ENCODE measurements at places on chromosomes 4 and X. TPM values are rescaled to one million over a fixed set of nuclear protein-coding genes. Genes with fewer than 3 reads are reported as not detected.
A peak's percentile ranks its signal among the peaks of the same experiment; 100 is the strongest.

- H3K4me3 ChIP-seq: no peak overlapping the region
- no peak overlapping the region for H3K27ac ChIP-seq
- no peaks in the 10 kb centered on the region for H3K27me3 ChIP-seq
- no peaks in the 10 kb centered on the region for H3K4me1 ChIP-seq
- no peaks in the 10 kb centered on the region for H3K36me3 ChIP-seq
- DNase-seq: no peak
These were observed 178.7 kb upstream of the LDB2 start for GRCh38 chr4:17077105-17077504.

- no peaks in the 10 kb centered on the region for H3K36me3 ChIP-seq
- no peak for DNase-seq
- H3K27me3 ChIP-seq: no peaks in the 10 kb centered on the region
- H3K27ac ChIP-seq: no peak overlapping the region
These were observed 133.8 kb downstream of the AFF1 start for GRCh38 chr4:87068583-87069021.

DNA sequence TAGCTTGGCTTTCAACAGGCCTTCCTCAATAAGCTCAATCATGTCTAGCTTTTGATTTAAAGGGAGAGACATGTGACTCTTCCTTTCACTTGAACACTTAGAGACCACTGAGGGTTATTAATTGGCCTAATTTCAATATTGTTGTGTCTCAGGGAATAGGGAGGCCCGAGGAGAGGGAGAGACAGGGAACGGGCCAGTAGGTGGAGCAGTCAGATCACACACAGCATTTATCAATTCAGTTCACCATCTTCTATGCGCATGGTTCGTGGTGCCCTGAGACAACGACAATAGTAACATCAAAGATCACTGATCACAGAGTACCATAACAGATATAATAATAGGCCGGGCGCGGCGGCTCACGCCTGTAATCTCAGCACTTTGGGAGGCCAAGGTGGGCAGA is 17.8 kb downstream of the ZNF81 start:
- no peak for DNase-seq
- no peaks in the 10 kb centered on the region for H3K27me3 ChIP-seq
- no peak overlapping the region for H3K27ac ChIP-seq
- no peaks in the 10 kb centered on the region for H3K36me3 ChIP-seq

GRCh38 chr4:122542411-122543236 is 78.2 kb downstream of the IL21 start:
- no peaks in the 10 kb centered on the region for H3K36me3 ChIP-seq
- H3K4me3 ChIP-seq: no peak overlapping the region

GRCh38 chr4:138236037-138236436 is 6.1 kb downstream of the SLC7A11 start:
- no peak for DNase-seq
- peaks cover 34% of the 10 kb centered on the region for H3K4me1 ChIP-seq
- peaks cover 41% of the 10 kb centered on the region for H3K36me3 ChIP-seq
- H3K27me3 ChIP-seq: no peaks in the 10 kb centered on the region
- H3K27ac ChIP-seq: no peak overlapping the region
- H3K4me3 ChIP-seq: no peak overlapping the region

DNA sequence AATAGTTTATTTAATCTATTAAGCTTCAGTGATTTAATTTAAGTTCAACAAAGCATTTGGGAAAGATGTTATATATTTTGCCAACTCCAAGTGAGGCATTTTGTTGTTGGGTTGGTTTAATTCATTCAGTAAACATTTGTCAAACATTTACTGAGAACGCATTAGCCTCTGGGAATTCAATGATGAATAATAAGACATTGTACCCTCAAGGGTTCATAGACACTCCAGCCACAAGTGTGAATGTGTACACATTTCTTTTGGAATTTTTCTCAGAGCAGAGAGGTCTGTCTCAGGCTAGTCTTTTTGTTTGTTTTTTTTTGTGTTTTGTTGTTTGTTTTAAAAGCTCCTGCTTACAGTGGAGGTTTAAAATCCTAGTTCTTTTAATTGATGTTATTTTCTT is 203.9 kb downstream of the SOWAHB start:
- DNase-seq: no peak
- H3K27ac ChIP-seq: no peak overlapping the region
- no peaks in the 10 kb centered on the region for H3K4me1 ChIP-seq
- no peaks in the 10 kb centered on the region for H3K27me3 ChIP-seq
- no peak overlapping the region for H3K4me3 ChIP-seq

GRCh38 chrX:11629593-11630211 is 36.0 kb downstream of the ARHGAP6 start:
- no peak overlapping the region for H3K4me3 ChIP-seq
- H3K27me3 ChIP-seq: no peaks in the 10 kb centered on the region
- H3K4me1 ChIP-seq: no peaks in the 10 kb centered on the region
- no peak for DNase-seq
- H3K27ac ChIP-seq: no peak overlapping the region
- H3K36me3 ChIP-seq: no peaks in the 10 kb centered on the region

DNA sequence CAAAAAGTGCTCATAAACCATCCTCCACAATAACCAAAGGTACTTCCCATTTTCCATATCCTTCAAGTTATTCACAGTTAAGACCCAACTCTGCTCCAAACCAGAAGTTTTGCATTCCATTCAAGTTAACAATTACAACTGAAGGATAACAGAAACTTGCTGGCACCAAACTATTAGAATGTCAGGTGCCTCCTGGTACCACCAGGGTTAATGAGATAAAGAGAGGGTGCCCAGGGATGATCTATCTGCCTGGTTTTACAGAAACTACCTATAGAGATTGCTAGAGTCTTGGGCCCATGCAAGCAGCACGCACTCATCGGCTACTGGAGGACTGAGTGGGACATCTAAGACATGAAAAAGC is 114.6 kb downstream of the RBM47 start:
- no peaks in the 10 kb centered on the region for H3K27me3 ChIP-seq
- no peaks in the 10 kb centered on the region for H3K36me3 ChIP-seq
- H3K4me3 ChIP-seq: no peak overlapping the region
- H3K27ac ChIP-seq: no peak overlapping the region

DNA sequence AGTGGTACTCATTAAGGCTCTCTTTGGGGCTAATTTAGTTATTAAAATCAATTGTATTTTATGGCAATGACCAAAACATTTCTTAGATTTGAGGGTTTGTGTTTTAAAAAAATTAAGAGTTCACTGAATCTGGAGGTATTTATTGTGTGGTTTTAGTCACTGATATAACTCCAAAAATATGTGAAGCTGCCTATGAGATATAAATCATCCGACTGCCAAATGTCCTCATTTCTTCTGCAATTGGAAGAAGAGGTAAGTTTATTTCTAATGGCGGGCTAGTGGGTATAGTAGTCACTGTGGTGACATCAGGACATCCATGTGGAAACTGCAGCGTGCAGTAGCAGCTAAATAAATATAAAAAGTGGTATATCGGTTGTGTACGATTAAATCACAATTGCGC is 205.5 kb downstream of the MID1 start:
- no peaks in the 10 kb centered on the region for H3K4me1 ChIP-seq
- H3K36me3 ChIP-seq: no peaks in the 10 kb centered on the region
- no peak overlapping the region for H3K4me3 ChIP-seq
- DNase-seq: no peak

Gene BMP2K
- 3.5 TPM for total RNA-seq

GRCh38 chr4:156972379-156973015 is 898 bp upstream of the PDGFC start:
- no peak for DNase-seq
- H3K4me1 ChIP-seq: no peaks in the 10 kb centered on the region
- no peaks in the 10 kb centered on the region for H3K27me3 ChIP-seq
- H3K27ac ChIP-seq: no peak overlapping the region

GRCh38 chr4:25792200-25792791 is 70.5 kb downstream of the SEL1L3 start:
- H3K27me3 ChIP-seq: no peaks in the 10 kb centered on the region
- H3K4me3 ChIP-seq: no peak overlapping the region
- DNase-seq: peak; percentile 81
- H3K4me1 ChIP-seq: peaks cover 53% of the 10 kb centered on the region
- H3K27ac ChIP-seq: peak overlapping the region; percentile 5

- no peak overlapping the region for H3K4me3 ChIP-seq
- H3K36me3 ChIP-seq: peaks cover 3% of the 10 kb centered on the region
- H3K27ac ChIP-seq: no peak overlapping the region
These were observed 6.9 kb downstream of the GAK start for GRCh38 chr4:925171-925570.

- H3K4me3 ChIP-seq: no peak overlapping the region
- no peaks in the 10 kb centered on the region for H3K4me1 ChIP-seq
- DNase-seq: no peak
- H3K36me3 ChIP-seq: no peaks in the 10 kb centered on the region
- H3K27ac ChIP-seq: no peak overlapping the region
These were observed 79.4 kb downstream of the JADE3 start for GRCh38 chrX:46991664-46992063.

DNA sequence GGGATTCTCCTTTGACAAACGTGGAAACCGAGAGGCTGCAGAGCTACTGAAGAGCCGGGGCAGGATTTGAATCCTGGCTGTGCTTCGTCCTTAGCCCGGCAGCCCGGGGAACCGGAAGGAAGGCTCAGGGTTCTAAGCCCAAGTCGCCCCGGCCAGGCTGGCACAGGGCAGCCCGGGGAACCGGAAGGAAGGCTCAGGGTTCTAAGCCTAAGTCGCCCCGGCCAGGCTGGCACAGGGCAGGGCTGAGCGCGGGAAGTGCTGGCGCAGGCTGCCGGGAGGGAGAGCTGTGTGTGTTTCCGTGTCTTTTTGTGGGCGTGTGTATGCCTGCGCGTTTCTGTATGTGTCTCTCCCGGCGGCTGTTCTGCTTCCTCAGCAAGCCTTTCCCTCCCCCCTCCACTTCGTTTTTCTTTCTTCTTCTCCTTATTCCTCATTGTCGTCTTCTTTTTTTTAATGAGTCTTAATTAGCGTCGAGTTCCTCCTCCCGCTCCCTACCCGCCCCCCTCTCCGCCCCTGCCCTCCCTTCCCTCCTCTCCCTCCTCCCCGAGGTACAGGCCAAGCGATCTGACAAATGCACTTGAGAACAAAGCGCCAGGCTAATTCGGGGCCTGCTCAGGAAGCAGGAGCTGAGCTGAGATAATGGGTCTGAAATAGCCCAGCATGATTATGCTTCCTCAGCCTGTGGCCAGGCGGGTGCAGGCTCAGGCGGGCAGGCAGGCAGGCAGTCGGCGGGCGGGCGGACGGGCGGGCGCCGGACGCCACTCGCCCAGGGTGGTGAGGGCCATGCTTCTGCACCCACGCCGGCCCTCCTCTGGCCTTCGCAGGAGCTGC is 65.9 kb downstream of the EFNB1 start:
- DNase-seq: no peak
- no peak overlapping the region for H3K27ac ChIP-seq
- H3K4me1 ChIP-seq: no peaks in the 10 kb centered on the region
- no peaks in the 10 kb centered on the region for H3K27me3 ChIP-seq
- no peaks in the 10 kb centered on the region for H3K36me3 ChIP-seq

DNA sequence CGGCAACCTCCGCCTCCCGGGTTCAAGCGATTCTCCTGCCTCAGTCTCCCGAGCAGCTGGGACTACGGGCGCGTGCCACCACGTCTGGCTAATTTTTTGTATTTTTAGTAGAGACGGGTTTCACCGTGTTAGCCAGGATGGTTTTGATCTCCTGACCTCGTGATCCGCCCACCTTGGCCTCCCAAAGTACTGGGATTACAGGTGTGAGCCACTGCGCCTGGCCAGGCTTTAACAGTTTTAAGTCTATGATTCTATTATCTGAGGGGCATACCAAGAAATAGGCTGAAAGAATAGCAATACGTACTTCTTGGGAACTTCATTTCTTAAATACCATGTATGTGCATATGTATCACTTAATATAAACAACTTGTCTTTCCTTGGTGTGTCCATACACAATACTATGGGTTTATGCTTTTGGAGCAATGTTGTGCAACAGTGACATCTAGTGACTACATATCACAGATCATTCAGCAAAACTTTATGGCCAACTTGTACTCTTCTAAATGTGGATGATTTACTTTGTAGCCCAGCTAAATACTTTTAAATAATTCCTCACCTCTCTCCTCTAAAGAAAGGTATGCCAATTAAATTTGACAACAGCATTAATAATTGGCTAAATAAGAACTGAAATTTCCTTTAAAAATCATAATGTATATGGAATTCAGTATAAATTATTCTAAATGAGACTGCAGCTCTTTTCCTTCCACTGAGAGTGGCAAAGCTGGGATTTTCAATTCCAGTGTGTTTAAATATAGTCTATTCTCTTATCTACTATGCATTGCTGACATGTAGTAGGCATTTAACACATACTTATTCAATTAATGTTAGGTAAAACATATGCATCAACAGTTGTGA is 10.4 kb downstream of the SLC9B1 start:
- H3K36me3 ChIP-seq: no peaks in the 10 kb centered on the region
- DNase-seq: peak; percentile 85
- H3K4me1 ChIP-seq: no peaks in the 10 kb centered on the region
- H3K4me3 ChIP-seq: no peak overlapping the region
- H3K27ac ChIP-seq: no peak overlapping the region

Gene GSX2
- total RNA-seq: 23.9 TPM

Gene LRIT3
- total RNA-seq: 0.19 TPM

GRCh38 chr4:78971326-78971725 is 32.1 kb upstream of the PAQR3 start:
- H3K27ac ChIP-seq: no peak overlapping the region
- no peak for DNase-seq
- no peak overlapping the region for H3K4me3 ChIP-seq
- H3K36me3 ChIP-seq: no peaks in the 10 kb centered on the region
- no peaks in the 10 kb centered on the region for H3K27me3 ChIP-seq

Gene PCSK1N
- not detected for total RNA-seq

DNA sequence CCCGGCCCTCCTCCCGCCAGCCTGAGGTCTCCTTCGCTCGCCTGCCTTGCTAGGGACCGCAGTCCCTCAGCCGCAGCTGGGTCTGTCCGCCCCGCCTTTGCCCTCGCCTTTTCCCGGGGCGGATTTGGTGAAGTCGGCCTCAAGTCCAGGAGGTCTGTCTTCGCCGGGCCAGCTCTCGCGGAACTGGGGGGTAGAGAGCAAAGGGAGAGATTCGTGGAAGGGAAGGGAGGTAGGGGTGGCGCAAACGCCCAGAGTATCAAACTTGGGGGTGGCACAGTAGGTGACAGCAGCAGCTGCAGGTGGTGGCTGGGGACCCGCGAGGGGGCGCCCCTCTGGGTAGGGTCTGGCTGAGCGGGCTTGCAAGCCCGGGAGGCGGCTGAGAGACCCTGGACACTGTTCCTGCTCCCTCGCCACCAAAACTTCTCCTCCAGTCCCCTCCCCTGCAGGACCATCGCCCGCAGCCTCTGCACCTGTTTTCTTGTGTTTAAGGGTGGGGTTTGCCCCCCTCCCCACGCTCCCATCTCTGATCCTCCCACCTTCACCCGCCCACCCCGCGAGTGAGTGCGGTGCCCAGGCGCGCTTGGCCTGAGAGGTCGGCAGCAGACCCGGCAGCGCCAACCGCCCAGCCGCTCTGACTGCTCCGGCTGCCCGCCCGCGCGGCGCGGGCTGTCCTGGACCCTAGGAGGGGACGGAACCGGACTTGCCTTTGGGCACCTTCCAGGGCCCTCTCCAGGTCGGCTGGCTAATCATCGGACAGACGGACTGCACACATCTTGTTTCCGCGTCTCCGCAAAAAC is at the start of gene NPY2R:
Gene NPY2R, plus strand, starts transcription at position 379 of the 797 bp plus-strand sequence. CDS start 5,304 bp downstream, outside the sequence.
- no peak within 1 kb of the TSS for H3K4me3 ChIP-seq
- no peak for DNase-seq
- no peak within 1 kb of the TSS for H3K27ac ChIP-seq
- H3K36me3 ChIP-seq: no peaks in the 10 kb centered on the region
- H3K27me3 ChIP-seq: no peaks in the 10 kb centered on the region
